ENCODE measurements at places on chromosomes 3 and 15. TPM values are rescaled to one million over a fixed set of nuclear protein-coding genes. Genes with fewer than 3 reads are reported as not detected.

DNA sequence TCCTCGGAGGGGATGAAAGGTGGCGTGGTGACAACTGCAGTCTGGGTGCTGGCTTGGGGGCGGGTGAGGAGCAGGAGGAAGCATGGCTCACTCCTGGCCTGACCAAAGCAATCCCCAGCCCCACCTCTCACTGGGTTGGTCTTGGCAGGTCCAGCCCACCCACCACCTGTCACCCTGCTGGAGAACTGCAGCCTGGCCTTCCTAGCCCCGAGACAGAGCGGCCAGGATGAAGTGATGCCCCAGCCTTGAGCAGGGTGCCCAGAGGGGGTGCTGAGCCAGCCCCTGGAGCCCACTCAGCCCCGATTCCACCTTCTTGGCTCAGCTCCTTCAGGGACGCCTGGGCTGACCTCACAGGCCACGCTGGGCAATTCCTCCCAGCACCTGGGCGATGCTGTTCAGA lies 89.9 kb downstream of the IQSEC1 start:
- no peaks in the 10 kb centered on the region for H3K27me3 ChIP-seq
- H3K36me3 ChIP-seq, result no peaks in the 10 kb centered on the region
- DNase-seq, result no peak

- peak; percentile 45 for DNase-seq
- H3K4me1 ChIP-seq, result peaks cover 5% of the 10 kb centered on the region
- no peak overlapping the region for H3K4me3 ChIP-seq
- no peak overlapping the region for H3K27ac ChIP-seq
Measured at GRCh38 chr3:81998139-81998755, 236.8 kb upstream of the GBE1 start.

DNA sequence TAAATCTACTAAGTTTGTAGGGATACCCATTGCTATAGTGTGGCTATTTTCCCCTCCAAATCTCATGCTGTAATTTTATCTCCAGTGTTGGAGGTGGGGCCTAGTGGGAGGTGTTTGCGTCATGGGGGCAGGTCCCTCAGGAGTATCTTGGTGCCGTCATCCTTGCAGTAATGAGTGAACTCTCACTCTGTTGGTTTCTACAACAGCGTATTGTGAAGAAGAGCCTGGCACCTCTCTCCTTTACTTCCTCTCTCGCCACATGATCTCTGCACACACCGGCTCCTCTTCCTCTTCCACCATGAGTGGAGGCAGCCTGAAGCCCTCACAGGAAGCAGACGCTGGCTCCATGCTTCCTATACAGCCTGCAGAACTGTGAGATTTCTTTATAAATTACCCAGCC lies 34.0 kb upstream of the TRPM1 start:
- no peak overlapping the region for H3K4me3 ChIP-seq
- H3K27me3 ChIP-seq, result no peaks in the 10 kb centered on the region
- H3K4me1 ChIP-seq, result no peaks in the 10 kb centered on the region
- no peak overlapping the region for H3K27ac ChIP-seq

DNA sequence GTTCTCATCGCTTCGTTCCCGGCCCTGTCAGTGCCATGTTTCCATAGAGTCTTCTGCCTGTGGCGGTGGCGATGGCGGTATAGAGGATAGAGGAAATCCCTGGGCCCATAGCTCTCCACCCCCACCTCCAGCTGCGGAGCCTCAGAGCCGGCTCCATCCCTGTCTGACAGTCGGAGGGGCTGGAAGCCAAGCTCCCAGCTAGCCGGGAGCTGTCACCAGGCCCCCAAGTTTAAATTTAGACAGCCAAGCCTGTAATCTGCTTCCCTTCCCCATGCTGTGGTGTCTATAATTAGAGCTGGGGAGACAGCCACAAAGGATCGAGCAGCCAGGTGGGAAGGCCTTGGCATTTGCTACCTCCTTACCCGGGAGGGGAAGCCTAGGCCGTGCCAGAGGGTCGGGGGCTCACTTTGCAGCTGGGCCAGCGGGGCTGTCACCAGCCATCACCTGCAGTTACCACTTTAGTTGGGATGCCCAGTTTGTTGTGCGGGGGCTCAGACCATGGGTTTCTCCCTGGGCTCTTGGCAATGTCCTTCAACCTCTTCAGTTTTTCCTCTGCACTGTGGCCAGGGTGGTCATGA lies 56.3 kb upstream of the SEC13 start:
- H3K27ac ChIP-seq, result no peak overlapping the region
- H3K4me1 ChIP-seq, result no peaks in the 10 kb centered on the region
- no peaks in the 10 kb centered on the region for H3K27me3 ChIP-seq
- no peak overlapping the region for H3K4me3 ChIP-seq

DNA sequence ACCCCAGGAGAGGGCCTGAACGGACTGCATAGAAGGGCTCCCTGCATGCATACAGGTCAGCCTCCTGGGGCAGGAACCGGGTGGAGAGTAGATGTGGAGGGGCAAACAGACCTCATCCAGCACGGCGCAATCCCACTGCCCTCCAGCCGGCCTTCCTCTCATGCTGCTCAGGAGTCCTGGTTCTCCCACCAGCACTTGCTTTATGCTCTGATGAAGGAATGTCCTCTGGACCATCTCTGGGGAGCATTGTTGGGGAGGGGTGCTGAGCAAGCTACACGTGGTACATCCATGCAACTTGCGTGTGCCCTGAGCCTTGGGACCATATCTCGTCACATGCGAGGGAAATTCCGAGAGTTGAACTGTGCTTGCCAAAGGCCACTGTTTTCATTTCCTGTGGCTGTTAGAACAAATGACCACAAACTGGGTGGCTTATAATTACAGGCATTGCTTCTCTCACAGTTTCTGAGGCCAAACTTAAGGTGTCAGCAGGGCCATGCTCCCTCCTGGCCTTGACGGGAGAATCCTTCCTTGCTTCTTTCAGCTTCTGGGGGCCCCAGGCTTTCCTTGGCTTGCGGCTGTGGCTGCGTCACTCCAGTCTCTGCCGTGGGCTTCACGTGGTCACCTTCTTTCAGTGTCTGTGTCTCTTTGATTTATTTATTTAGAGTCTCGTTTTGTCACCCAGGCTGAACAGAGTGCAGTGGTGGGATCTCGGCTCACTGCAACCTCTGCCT lies 12.2 kb downstream of the SELENOS start:
- peak overlapping the region; percentile 31 for H3K27ac ChIP-seq
- no peaks in the 10 kb centered on the region for H3K4me1 ChIP-seq
- H3K4me3 ChIP-seq, result no peak overlapping the region
- no peaks in the 10 kb centered on the region for H3K27me3 ChIP-seq
- DNase-seq, result no peak

DNA sequence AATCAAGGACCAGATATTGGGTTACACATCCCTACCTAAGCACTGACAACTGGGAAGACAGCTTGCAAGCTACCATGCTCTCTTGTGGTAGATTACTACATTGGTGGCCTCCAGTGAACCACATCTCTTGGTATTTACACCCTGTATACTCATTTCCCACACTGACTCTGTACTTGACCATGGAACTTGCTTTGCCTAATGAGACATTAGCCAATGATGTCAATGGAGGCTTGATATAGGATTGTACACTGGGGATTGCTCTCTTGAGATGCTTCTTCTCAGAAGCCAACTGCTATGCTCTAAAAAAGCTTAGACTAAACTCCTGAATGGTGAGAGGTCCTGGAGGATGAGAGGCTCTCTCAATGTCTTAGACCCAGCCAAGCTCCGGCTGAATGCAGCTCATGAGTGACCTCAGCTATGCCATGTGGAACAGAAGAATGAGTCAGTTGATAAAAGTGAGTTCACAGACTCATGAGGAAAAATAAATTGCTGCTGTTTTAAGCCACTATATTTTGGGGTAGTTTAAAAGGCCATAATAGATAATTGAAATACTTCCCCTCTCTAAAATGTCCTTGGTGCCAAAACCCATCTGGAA lies 61.5 kb upstream of the GALNT15 start:
- H3K27me3 ChIP-seq, result no peaks in the 10 kb centered on the region
- H3K4me3 ChIP-seq, result no peak overlapping the region
- no peaks in the 10 kb centered on the region for H3K36me3 ChIP-seq
- H3K4me1 ChIP-seq, result no peaks in the 10 kb centered on the region

GRCh38 chr3:108093616-108094015 lies 2.8 kb upstream of the CD47 start:
- no peak for DNase-seq
- H3K27me3 ChIP-seq, result no peaks in the 10 kb centered on the region
- peaks cover 8% of the 10 kb centered on the region for H3K4me1 ChIP-seq
- H3K4me3 ChIP-seq, result no peak overlapping the region
- H3K27ac ChIP-seq, result no peak overlapping the region
- no peaks in the 10 kb centered on the region for H3K36me3 ChIP-seq

- H3K27me3 ChIP-seq, result no peaks in the 10 kb centered on the region
- no peaks in the 10 kb centered on the region for H3K36me3 ChIP-seq
- H3K27ac ChIP-seq, result no peak overlapping the region
- H3K4me1 ChIP-seq, result no peaks in the 10 kb centered on the region
Measured at GRCh38 chr3:8254489-8254888, 247.1 kb upstream of the LMCD1 start.

GRCh38 chr3:51933471-51934138 lies 8.1 kb downstream of the RRP9 start:
- H3K4me1 ChIP-seq, result no peaks in the 10 kb centered on the region
- H3K27me3 ChIP-seq, result no peaks in the 10 kb centered on the region
- H3K4me3 ChIP-seq, result no peak overlapping the region
- no peaks in the 10 kb centered on the region for H3K36me3 ChIP-seq
- H3K27ac ChIP-seq, result no peak overlapping the region

DNA sequence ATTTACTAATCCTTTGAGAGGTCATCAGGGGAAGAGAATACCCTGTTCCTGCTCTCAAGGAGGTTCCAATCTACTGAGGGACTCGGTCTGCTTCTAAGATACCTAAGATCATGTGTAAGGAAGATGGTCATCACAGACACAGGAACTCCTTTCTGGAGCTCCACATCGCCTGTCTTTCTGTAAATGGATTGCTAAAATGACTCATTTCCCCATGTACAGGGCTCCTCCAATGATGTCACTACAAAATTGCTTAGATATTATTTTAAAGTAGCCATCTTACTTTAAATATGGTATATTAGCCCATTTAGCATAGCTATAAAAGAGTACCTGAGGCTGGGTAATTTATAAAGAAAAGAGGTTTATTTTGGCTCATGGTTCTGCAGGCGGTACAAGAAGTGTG lies 206.1 kb upstream of the PROK2 start:
- H3K27me3 ChIP-seq, result no peaks in the 10 kb centered on the region
- no peak overlapping the region for H3K4me3 ChIP-seq
- no peak overlapping the region for H3K27ac ChIP-seq
- DNase-seq, result no peak

GRCh38 chr15:84889313-84889990 lies 5.0 kb downstream of the SLC28A1 start:
- no peak overlapping the region for H3K27ac ChIP-seq
- no peaks in the 10 kb centered on the region for H3K27me3 ChIP-seq
- H3K4me1 ChIP-seq, result peaks cover 7% of the 10 kb centered on the region
- H3K4me3 ChIP-seq, result no peak overlapping the region
- H3K36me3 ChIP-seq, result no peaks in the 10 kb centered on the region

GRCh38 chr3:57120451-57121174 lies 44.5 kb downstream of the IL17RD start:
- no peak overlapping the region for H3K27ac ChIP-seq
- no peak overlapping the region for H3K4me3 ChIP-seq
- H3K27me3 ChIP-seq, result no peaks in the 10 kb centered on the region
- H3K4me1 ChIP-seq, result no peaks in the 10 kb centered on the region
- H3K36me3 ChIP-seq, result no peaks in the 10 kb centered on the region

GRCh38 chr3:2976212-2976611 lies 134.0 kb downstream of the IL5RA start:
- no peaks in the 10 kb centered on the region for H3K27me3 ChIP-seq
- no peak overlapping the region for H3K27ac ChIP-seq
- no peak overlapping the region for H3K4me3 ChIP-seq

GRCh38 chr3:78659386-78659987 lies 1108.3 kb downstream of the ROBO1 start:
- H3K27ac ChIP-seq, result no peak overlapping the region
- no peaks in the 10 kb centered on the region for H3K27me3 ChIP-seq
- peak; percentile 58 for DNase-seq
- H3K4me3 ChIP-seq, result no peak overlapping the region

DNA sequence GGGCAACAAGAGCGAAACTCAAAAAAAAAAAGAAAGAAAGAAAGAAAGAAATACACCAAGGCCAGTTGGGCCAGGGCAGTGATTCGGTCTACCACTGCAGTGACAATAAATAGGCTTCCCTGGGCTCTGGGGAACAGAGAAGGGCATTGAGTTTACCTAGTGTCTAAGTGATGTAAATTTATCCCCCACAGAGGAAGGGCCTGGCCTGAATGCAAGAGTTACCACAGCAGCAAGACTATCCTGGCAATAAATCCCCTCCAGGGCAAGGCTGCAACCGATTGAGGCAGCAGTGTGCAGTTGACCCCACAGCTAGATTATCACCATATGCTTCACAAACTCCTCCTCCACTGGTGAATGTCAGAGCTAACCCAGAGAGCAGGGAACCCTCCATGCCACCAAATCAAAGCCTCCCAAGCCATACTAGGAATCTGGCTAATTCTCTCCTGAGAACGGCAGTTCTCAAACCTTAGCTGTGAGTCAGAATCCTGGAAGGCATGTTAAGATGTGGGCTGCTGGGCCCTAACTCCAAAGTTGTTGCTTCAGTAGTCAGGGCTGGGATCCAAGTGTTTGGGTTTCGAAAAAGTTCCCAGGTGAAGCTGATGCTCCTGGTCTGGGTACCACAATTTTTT lies 64.3 kb upstream of the GATM start:
- H3K36me3 ChIP-seq, result no peaks in the 10 kb centered on the region
- no peaks in the 10 kb centered on the region for H3K4me1 ChIP-seq
- no peak overlapping the region for H3K27ac ChIP-seq
- H3K27me3 ChIP-seq, result no peaks in the 10 kb centered on the region
- no peak for DNase-seq

GRCh38 chr3:189307963-189308362 lies 136.2 kb downstream of the TPRG1 start:
- no peak overlapping the region for H3K27ac ChIP-seq
- H3K4me1 ChIP-seq, result no peaks in the 10 kb centered on the region
- H3K27me3 ChIP-seq, result no peaks in the 10 kb centered on the region
- H3K4me3 ChIP-seq, result no peak overlapping the region

DNA sequence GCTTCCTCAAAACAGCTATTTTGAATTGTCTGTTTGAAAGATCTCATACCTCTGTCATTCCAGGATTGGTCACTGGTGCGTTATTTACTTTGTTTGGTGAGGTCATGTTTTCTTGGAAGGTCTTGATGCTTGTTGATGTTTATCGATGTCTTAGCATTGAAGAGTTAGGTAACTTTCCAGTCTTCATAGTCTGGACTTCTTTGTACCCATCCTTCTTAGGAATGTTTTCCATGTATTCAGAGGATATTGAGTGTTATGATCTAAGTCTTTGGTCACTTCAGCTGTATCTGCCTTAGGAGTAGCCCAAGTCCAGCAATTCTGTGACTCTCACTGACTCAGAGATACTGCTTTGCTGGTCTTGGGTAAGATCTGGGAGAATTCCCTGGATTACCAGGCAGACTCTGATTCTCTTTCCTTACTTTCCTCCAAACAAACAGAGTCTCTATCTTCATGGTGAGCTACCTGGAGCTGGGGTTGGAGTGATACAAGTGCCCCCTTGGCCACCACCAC lies 398.6 kb downstream of the ZIC4 start:
- no peaks in the 10 kb centered on the region for H3K27me3 ChIP-seq
- no peak for DNase-seq
- no peaks in the 10 kb centered on the region for H3K4me1 ChIP-seq
- H3K4me3 ChIP-seq, result no peak overlapping the region

Gene UCN2
- 0.87 TPM for total RNA-seq

Gene CTXN2
- total RNA-seq, result 1.0 TPM

Gene ZNF774
- 8.7 TPM for total RNA-seq

Gene STAC
- 7.1 TPM for total RNA-seq

Gene CP
- 13.8 TPM for total RNA-seq

Gene ZCWPW2
- total RNA-seq, result 2.5 TPM

Gene PLSCR5
- not detected for total RNA-seq

Gene ZNF35
- total RNA-seq, result 19.8 TPM

Gene SLC6A1
- total RNA-seq, result 13.9 TPM

Gene IGDCC3
- 6.5 TPM for total RNA-seq

Gene OR5H2
- not detected for total RNA-seq

Gene CAPN3
- 60.4 TPM for total RNA-seq

Gene CADM2
- 4.0 TPM for total RNA-seq

Gene POPDC2
- 5.7 TPM for total RNA-seq

Gene ISLR
- 24.0 TPM for total RNA-seq

Gene TBC1D21
- total RNA-seq, result 47.6 TPM

Gene GXYLT2
- total RNA-seq, result 27.8 TPM
